Activated CD8-positive, alpha-beta memory T cell treated with anti-CD3 and anti-CD28 coated beads, Interleukin-2, amount 10 ng/mL, durations not matched to agents 7 days and 5 days (primary cell): ENCODE measurements at places on chromosomes 11 and 22.

DNA sequence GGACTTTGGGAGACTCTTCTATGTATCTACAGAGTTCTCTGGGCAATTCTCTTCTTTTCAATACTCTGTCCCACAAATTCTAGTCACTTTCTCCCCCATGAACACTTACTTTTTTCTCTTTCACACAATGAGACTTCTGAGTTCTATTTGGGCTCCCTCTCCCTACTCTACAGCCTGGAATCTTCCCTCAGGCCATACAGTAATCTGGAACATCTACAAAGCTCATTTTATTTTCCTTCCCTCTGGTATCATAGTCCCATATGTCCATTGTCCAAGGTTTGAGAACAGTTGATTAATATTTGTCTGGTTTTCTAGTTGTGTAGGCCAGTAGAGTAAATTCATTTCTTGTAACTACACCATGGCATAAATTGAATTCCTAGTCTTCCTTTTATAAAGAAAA is 544.6 kb upstream of the RAG2 start:
- H3K27ac ChIP-seq, result no peak overlapping the region
- no peaks in the 10 kb centered on the region for H3K4me1 ChIP-seq
- no peaks in the 10 kb centered on the region for H3K36me3 ChIP-seq
- H3K27me3 ChIP-seq, result no peaks in the 10 kb centered on the region

DNA sequence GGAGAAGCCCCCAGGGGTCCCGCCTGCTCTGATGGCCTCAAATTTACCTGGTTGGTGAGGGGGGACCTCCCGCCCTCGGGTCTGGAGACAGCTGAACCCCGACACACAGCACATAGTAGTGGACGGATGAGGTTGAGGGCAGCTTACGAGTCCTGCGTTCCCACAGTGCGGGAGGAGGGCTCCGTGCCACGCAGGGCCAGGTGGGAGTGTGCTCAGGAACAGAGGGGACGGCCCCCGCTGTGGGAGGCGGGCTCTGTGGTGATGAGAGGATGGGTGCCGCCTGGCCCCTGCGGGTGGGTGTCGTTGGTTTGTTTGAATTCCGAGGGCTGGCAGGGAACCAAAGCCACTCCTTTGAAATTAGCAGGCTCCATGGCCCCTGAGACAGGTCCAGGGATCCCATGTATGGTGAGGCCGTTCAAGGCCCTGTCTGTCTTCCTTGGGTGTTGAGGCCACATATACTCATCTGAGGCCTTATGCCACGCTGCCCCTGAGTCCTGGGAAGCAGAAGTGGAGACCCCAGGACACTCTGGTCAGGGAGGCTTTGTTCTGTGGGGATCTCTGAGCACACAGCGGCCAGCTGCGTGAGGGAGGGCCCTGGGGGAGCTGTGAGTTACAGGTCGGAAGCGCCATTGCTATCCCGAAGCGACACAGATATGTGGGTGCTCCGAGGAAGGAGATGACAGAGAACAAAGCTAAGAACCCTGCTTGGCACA is 21.9 kb downstream of the NADSYN1 start:
- H3K4me3 ChIP-seq, result no peak overlapping the region
- H3K36me3 ChIP-seq, result peaks cover 22% of the 10 kb centered on the region
- DNase-seq, result no peak
- H3K27ac ChIP-seq, result no peak overlapping the region

DNA sequence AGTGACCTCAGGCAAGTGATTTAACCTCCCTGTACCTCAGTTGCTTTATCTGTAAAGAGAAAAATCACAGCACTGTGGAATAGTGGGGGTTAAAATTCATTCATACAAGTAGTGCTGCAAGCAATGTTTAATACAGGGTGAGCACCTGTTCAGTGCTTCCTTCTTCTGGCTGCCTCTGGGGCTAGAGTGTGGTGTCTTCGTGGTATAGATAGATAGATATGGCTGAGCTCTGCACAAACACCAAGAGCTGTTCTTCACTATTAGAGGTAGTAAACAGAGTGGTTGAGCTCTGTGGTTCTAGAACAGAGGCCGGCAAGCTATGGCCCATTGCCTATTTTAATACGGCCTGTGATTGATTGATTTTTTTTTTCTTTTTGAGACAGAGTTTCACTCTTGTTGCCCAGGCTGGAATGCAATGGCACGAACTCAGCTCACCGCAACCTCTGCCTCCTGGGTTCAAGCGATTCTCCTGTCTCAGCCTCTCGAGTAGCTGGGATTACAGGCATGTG is 32.9 kb downstream of the LIMK2 start:
- peak; percentile 48 for DNase-seq
- H3K4me1 ChIP-seq, result peaks cover 35% of the 10 kb centered on the region
- H3K27ac ChIP-seq, result peak overlapping the region; percentile 53
- H3K36me3 ChIP-seq, result peaks cover 3% of the 10 kb centered on the region
- H3K4me3 ChIP-seq, result no peak overlapping the region
- no peaks in the 10 kb centered on the region for H3K27me3 ChIP-seq

GRCh38 chr11:128634395-128634794 is 47.0 kb upstream of the ETS1 start:
- H3K4me1 ChIP-seq, result peaks cover 31% of the 10 kb centered on the region
- no peaks in the 10 kb centered on the region for H3K27me3 ChIP-seq
- no peak overlapping the region for H3K4me3 ChIP-seq
- DNase-seq, result no peak
- H3K36me3 ChIP-seq, result peaks cover 3% of the 10 kb centered on the region
- H3K27ac ChIP-seq, result no peak overlapping the region

DNA sequence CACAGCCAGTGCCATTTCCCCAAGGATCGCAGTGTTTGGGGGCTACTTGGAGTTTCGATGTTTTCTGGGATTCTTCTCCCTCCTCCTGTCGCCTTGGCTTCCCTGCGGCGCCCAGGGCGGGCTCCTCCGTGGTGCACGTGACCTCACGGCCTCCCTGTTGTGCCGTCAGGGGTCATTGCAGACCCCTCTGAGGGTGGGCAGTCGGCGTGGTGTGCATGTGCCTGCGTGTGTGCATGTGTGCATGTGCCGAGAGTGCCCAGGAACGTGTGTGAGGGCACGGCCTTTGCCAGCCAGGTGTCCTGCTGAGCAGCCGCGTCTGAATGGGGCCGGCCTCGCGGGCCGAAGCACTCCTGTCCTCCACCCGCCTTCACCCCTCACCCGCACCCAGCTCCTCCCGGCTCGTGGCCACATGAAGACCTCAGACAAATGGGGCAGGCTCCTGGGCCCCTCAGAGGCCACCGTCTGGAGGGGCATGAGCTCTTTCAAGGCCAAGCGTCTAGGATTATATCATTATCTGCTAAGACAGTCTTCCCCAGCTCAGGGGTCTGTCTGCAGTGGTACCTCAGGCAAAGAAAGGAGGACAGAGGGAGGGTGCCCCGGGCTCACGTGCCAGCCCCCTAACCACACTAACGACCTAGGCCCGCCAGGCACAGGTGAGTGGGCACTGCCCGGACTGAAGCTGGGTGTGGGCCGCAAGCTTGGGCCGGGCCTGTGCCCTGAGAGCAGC is 9.4 kb upstream of the MRPL23 start:
- no peak overlapping the region for H3K27ac ChIP-seq
- peaks cover 6% of the 10 kb centered on the region for H3K4me1 ChIP-seq
- peaks cover 2% of the 10 kb centered on the region for H3K27me3 ChIP-seq
- no peak for DNase-seq
- no peak overlapping the region for H3K4me3 ChIP-seq

DNA sequence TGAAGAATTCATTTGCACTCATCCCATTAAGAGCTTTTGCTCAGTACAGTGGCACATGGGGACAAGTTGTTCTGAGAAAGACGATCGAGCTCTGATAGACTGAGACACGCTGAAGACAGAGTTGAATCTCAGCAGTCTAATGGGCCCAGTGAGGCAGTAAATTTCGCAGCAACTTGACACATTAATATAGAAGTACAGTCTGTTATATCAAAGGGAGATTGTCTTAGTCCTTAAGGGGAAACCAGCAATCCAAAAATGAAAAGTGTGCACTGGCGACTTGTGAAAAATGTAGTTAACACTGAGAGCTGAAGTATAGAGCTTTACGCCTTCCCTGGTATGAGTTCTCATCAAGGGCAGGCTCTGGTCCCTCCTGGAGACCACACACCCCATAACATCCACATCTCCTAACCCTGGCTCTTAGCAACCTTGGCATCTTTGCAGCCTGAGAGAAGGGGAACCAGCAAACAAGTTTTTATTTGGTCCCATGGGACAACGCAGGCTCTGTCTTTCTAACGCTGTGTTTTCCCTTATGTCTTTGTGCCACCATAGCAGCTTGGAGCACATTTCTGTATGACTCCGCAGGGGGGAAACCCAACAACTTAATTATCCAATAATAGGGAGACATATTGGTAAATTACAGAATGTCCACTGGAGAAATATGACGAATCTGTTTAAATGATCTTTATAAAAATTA is 952.5 kb downstream of the OPCML start:
- no peaks in the 10 kb centered on the region for H3K36me3 ChIP-seq
- no peak overlapping the region for H3K4me3 ChIP-seq
- H3K27me3 ChIP-seq, result no peaks in the 10 kb centered on the region
- no peak overlapping the region for H3K27ac ChIP-seq
- DNase-seq, result no peak

GRCh38 chr11:74726547-74727182 is 4.6 kb downstream of the CHRDL2 start:
- peaks cover 3% of the 10 kb centered on the region for H3K4me1 ChIP-seq
- H3K4me3 ChIP-seq, result no peak overlapping the region
- peaks cover 55% of the 10 kb centered on the region for H3K27me3 ChIP-seq
- H3K27ac ChIP-seq, result no peak overlapping the region
- H3K36me3 ChIP-seq, result no peaks in the 10 kb centered on the region

- no peak overlapping the region for H3K4me3 ChIP-seq
- no peaks in the 10 kb centered on the region for H3K27me3 ChIP-seq
- H3K36me3 ChIP-seq, result no peaks in the 10 kb centered on the region
These were observed 118.2 kb upstream of the BLID start for GRCh38 chr11:122234257-122234656.

DNA sequence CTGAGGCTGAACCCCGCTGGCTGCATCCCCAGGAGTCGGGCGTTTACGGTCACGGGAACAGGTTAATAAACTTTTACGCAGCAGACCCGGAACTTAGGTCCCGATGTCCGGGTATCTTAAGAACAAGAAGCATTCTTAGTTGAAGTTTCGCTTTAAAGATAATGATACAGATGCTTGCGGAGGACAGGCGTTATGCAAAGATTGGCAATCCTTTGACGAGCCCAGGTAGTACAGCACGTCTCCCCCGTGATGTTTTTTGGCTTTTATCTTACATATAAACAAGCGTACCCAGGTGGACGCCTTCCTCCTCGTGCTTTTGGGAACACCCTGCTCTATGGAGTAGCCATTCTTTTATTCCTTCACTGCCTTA is 871 bp upstream of the TOLLIP start:
- H3K4me1 ChIP-seq, result peaks cover 29% of the 10 kb centered on the region
- H3K27ac ChIP-seq, result peak overlapping the region; percentile 96
- H3K27me3 ChIP-seq, result peaks cover 16% of the 10 kb centered on the region
- H3K4me3 ChIP-seq, result peak overlapping the region; percentile 88
- peaks cover 19% of the 10 kb centered on the region for H3K36me3 ChIP-seq

GRCh38 chr11:75476739-75477613 is 44.0 kb upstream of the KLHL35 start:
- H3K27me3 ChIP-seq, result no peaks in the 10 kb centered on the region
- peak overlapping the region; percentile 65 for H3K27ac ChIP-seq

GRCh38 chr11:131763193-131763890 is 392.9 kb downstream of the NTM start:
- no peak overlapping the region for H3K4me3 ChIP-seq
- H3K36me3 ChIP-seq, result no peaks in the 10 kb centered on the region
- H3K27me3 ChIP-seq, result no peaks in the 10 kb centered on the region
- H3K27ac ChIP-seq, result no peak overlapping the region

- DNase-seq, result no peak
- peaks cover 26% of the 10 kb centered on the region for H3K4me1 ChIP-seq
- no peak overlapping the region for H3K27ac ChIP-seq
- peaks cover 26% of the 10 kb centered on the region for H3K36me3 ChIP-seq
- H3K4me3 ChIP-seq, result no peak overlapping the region
- no peaks in the 10 kb centered on the region for H3K27me3 ChIP-seq
These were observed 18.4 kb downstream of the PARVG start for GRCh38 chr22:44199164-44199563.

- H3K4me1 ChIP-seq, result no peaks in the 10 kb centered on the region
- H3K36me3 ChIP-seq, result no peaks in the 10 kb centered on the region
- peaks cover 2% of the 10 kb centered on the region for H3K27me3 ChIP-seq
- no peak overlapping the region for H3K4me3 ChIP-seq
These were observed 148.1 kb downstream of the SPON1 start for GRCh38 chr11:14110629-14111028.

- DNase-seq, result no peak
- H3K4me3 ChIP-seq, result no peak overlapping the region
- no peaks in the 10 kb centered on the region for H3K36me3 ChIP-seq
These were observed 8.2 kb downstream of the GGT5 start for GRCh38 chr22:24236656-24237055.

DNA sequence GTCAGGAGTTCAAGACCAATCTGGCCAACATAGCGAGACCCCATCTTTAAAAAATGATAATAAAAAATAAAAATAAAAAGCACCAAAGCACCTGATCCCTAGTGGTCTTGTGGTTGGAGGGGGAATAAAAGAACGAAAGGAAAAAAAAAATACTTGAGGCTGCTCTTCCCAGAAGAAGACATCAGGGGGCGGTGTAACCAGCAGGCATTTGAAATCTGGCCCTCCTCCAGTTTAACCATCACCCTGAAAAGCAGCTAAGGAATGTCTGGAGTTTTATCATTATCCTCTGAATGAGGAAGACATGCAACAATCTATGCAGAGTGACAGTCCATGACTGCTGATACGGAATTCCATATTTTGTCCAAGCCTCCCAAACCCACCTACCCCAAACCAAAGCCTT is 5.6 kb upstream of the KCTD17 start:
- no peak overlapping the region for H3K4me3 ChIP-seq
- peaks cover 5% of the 10 kb centered on the region for H3K27me3 ChIP-seq
- DNase-seq, result no peak
- no peaks in the 10 kb centered on the region for H3K36me3 ChIP-seq

DNA sequence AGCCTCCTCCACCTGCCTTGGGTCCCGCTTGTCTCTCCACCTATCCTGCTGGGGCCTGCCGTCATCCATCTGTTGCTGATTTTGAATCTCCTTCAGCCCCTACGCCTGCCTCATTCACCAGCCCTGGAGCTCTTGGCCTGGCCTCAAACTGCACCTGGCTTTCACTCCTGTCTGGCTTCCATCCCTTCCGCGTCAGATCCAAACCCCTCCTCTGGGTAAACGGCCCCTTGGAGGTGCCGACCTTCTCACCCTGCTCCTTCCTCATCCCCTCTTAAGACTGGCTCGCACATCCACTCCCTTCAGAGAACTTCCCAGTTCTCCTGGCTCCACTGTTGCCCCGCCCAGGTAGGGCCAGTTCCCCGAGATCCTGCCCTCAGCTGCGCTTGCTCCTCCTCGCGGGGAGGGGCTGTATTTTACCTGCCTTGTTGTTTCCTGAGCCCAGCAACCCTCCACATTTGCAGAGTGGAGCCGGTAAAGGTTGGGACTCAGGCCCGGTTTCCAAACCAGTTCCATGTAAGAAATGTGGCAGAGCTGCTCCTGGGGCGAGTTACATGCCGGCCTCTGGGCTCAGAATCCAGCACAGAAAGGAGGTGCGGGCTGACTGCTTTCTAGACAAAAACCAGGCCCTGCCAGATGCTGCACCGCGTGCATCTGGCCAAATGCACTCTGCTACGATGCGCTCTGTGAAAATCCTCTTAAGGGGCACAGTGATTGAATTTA is 13.9 kb upstream of the SHANK2 start:
- H3K36me3 ChIP-seq, result no peaks in the 10 kb centered on the region
- H3K27ac ChIP-seq, result no peak overlapping the region
- H3K4me1 ChIP-seq, result no peaks in the 10 kb centered on the region
- DNase-seq, result peak; percentile 23
